A549 treated with DMSO at 1 μM for 4 hours (cell line): ENCODE measurements at places on chromosomes 16 and 17. TPM values are rescaled to one million over a fixed set of nuclear protein-coding genes. Genes with fewer than 3 reads are reported as not detected.

NECAB2 gene
- 1.6 to 3.7 TPM (median 2.8 TPM) in 5 replicates for total RNA-seq

NPIPB2 gene
- 2.1 to 4.8 TPM (median 4.4 TPM) in 5 replicates for total RNA-seq

CWC25 gene
- total RNA-seq = 22.6 to 26.6 TPM (median 23.2 TPM) in 5 replicates

SPATA22 gene
- not detected in 5 replicates for total RNA-seq

CRYBA1 gene
- not detected in 5 replicates for total RNA-seq

GPRC5C gene
- total RNA-seq = 61.8 to 88.6 TPM (median 75.6 TPM) in 5 replicates

MEFV gene
- total RNA-seq = not detected in 5 replicates

LMF1 gene
- 8.0 to 11.4 TPM (median 8.5 TPM) in 5 replicates for total RNA-seq

AXIN2 gene
- total RNA-seq = 0.94 to 1.9 TPM (median 1.5 TPM) in 5 replicates

TNFRSF13B gene
- not detected in 5 replicates for total RNA-seq
